Activated naive CD8-positive, alpha-beta T cell treated with anti-CD3 and anti-CD28 coated beads, Interleukin-2, amount 50 U/mL, for 24 hours (primary cell): ENCODE measurements at places on chromosomes 5 and 9.

GRCh38 chr5:18802336-18802735 lies 1168.1 kb downstream of the TAF11L14 start:
- DNase-seq: no peak

- DNase-seq: peak; percentile 99
Observed at GRCh38 chr9:136483589-136484152, 831 bp upstream of the SEC16A start.

- DNase-seq: no peak
Observed at GRCh38 chr5:129063483-129064113, 31.0 kb upstream of the ISOC1 start.

GRCh38 chr5:143683459-143683858 lies 128.5 kb upstream of the HMHB1 start:
- no peak for DNase-seq

DNA sequence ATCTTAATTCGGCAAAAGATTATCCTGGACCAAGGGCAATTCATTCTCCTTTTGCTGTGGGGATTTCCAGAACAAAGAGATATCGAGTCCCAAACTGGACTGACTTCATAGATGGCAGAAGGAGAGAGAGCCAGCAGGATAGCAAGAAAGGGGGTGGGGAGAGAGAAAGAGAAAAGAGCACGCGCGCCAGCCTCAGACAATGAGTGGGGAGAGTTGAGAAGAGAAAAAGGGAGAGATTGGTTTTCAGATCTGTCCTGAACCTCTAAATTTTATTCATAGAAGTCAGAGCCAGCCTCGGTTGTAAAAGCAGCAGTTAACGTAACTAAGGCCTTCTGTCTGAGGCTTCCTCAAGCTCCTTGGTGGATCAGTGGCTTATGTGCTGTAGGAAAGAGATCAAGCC lies 55.3 kb upstream of the ALDH1B1 start:
- DNase-seq: no peak

GRCh38 chr9:134449180-134449916 lies 123.1 kb downstream of the RXRA start:
- peak; percentile 77 for DNase-seq

DNA sequence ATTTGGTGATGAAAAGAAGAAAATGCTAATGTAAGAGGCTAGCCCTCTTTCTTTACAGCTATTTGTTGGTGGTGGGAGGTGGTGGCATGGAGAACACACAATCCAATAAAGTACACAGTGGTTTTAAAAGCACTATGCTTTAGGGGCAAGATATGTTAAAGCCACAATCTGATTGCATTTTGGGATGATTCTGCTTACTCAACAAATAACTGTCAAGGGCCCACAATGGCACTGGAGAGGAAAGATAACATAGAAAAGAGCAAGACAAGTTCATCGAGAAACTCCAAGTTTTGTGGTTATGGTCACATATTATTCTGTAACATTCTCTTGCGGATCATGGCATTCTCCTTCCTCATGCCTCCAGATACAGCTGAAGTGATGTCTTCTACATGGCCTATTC lies 38.8 kb downstream of the OTP start:
- DNase-seq: no peak

GRCh38 chr5:81161012-81161601 lies 72.0 kb upstream of the CKMT2 start:
- DNase-seq: no peak

- DNase-seq: no peak
Observed at GRCh38 chr5:112628214-112628980, 109.3 kb upstream of the APC start.

GRCh38 chr5:6941631-6942030 lies 228.4 kb downstream of the TENT4A start:
- no peak for DNase-seq

GRCh38 chr5:172569861-172570558 lies 71.1 kb upstream of the NEURL1B start:
- DNase-seq: no peak

DNA sequence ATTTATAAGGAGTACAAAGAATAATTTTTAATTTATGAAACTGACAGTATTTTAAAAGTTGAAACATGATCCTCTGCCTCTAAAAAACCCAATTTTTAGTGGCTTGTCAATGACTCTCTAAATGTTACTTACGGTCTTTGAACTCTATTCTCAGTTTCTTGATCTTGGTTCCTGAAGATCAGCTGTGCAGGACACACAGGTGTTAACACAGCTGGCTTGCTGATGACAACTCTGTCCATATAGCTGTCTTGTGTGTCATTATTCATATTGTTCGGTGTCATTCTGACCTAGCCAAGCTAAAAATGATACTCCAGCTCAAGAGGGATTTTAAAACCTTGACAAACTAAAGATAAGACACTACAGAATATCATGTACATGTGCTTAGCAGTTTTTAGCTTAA lies 314.5 kb downstream of the CCDC171 start:
- DNase-seq: no peak

- no peak for DNase-seq
Observed at GRCh38 chr9:134957165-134957944, 39.6 kb upstream of the FCN1 start.
